Neural progenitor cell (in vitro differentiated cells): ENCODE measurements at places on chromosomes 1 and 21. TPM values are rescaled to one million over a fixed set of nuclear protein-coding genes. Genes with fewer than 3 reads are reported as not detected.

Gene LPAR3
- total RNA-seq, result 2.4 and 4.0 TPM in 2 replicates

Gene RGS4
- 0.43 and 0.77 TPM in 2 replicates for total RNA-seq

Gene PHLDA3
- total RNA-seq, result 1.9 and 11.8 TPM in 2 replicates

Gene LCE2A
- total RNA-seq, result not detected in 2 replicates

Gene TFF3
- total RNA-seq, result 0.12 TPM in 1 of 2 replicates, not detected in the other

Gene TINAGL1
- not detected in 2 replicates for total RNA-seq

Gene KRTAP10-5
- total RNA-seq, result not detected in 2 replicates

Gene C4BPA
- total RNA-seq, result 0.06 TPM in 1 of 2 replicates, not detected in the other

Gene CELA3A
- not detected in 2 replicates for total RNA-seq

Gene NDUFS2
- total RNA-seq, result 105 and 107 TPM in 2 replicates

Gene NR0B2
- not detected in 2 replicates for total RNA-seq

Gene KIF17
- total RNA-seq, result 2.2 and 4.0 TPM in 2 replicates

Gene RGS7
- 0.06 TPM in 1 of 2 replicates, not detected in the other for total RNA-seq

Gene JAM2
- total RNA-seq, result 1.9 and 3.5 TPM in 2 replicates

Gene SFN
- 0.21 and 0.99 TPM in 2 replicates for total RNA-seq

Gene PDZK1
- 0.28 and 0.50 TPM in 2 replicates for total RNA-seq

Gene GSTM1
- total RNA-seq, result 13.8 and 20.8 TPM in 2 replicates

Gene TMEM125
- total RNA-seq, result 0.73 and 2.2 TPM in 2 replicates

Gene TRNP1
- total RNA-seq, result 0.59 and 2.0 TPM in 2 replicates

Gene PLA2G2C
- total RNA-seq, result not detected in 2 replicates

Gene RNF115
- 9.7 and 12.9 TPM in 2 replicates for total RNA-seq

Gene OPTC
- 0.50 TPM in 1 of 2 replicates, not detected in the other for total RNA-seq

Gene C1orf21
- total RNA-seq, result 66.4 and 117 TPM in 2 replicates

Gene ILF2
- 474 and 475 TPM in 2 replicates for total RNA-seq

Gene IL20
- total RNA-seq, result not detected in 2 replicates

Gene SELENBP1
- total RNA-seq, result 38.5 and 63.2 TPM in 2 replicates

Gene TTLL7
- total RNA-seq, result 20.2 and 37.9 TPM in 2 replicates

Gene POGZ
- total RNA-seq, result 61.5 and 71.6 TPM in 2 replicates

Gene PRELP
- 0.26 and 0.34 TPM in 2 replicates for total RNA-seq

Gene MCOLN3
- 0.47 and 0.65 TPM in 2 replicates for total RNA-seq
